ENCODE measurements at places on chromosomes 5 and 9.
A peak's percentile ranks its signal among the peaks of the same experiment; 100 is the strongest.

GRCh38 chr5:158770506-158770905 lies 329.2 kb downstream of the EBF1 start:
- DNase-seq, result no peak

GRCh38 chr5:10573487-10574145 lies 9.7 kb downstream of the ANKRD33B start:
- DNase-seq, result no peak

GRCh38 chr5:143205386-143205785 lies 198.1 kb downstream of the NR3C1 start:
- DNase-seq, result no peak

GRCh38 chr5:1881731-1882336 lies 891 bp downstream of the IRX4 start:
- no peak for DNase-seq

DNA sequence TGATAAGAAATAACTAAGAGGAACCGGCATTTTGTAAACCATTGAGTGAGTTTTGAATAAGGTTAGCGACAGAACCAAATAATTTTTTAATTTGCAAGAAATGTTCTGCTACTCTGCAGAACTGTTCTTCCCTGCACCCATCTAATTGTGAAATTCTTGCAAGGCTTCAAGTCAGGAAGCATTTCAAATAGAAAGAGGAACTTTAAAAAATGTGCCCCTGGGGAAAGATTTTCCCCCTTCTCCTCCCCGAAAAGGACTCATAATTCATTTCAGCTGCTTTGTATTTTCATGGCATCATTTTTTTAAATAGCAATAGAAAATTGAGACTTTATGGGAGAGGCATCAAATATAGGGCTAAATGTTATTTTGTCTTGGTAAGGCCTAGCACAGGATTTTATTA lies 180.9 kb upstream of the ANKRD55 start:
- peak; percentile 33 for DNase-seq

DNA sequence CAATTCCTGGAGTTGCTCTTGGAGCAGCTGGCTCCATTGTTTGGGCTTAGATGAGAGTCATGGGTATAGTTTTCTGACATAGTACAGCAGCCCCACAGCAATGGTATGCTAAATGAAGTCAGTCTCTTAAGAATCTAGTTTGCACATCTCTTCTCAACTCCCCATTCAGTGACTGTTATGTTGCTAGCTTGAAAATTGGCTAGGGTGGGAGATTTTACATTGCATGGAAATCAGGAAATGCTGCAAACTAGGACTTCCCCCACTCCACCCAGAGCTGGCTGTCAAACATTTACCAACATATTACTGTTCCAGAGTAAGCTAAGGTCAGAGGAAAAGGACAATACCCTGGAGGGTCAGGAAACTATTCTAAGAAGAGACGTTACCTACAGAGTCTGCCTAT lies 17.6 kb upstream of the FCHO2 start:
- no peak for DNase-seq

DNA sequence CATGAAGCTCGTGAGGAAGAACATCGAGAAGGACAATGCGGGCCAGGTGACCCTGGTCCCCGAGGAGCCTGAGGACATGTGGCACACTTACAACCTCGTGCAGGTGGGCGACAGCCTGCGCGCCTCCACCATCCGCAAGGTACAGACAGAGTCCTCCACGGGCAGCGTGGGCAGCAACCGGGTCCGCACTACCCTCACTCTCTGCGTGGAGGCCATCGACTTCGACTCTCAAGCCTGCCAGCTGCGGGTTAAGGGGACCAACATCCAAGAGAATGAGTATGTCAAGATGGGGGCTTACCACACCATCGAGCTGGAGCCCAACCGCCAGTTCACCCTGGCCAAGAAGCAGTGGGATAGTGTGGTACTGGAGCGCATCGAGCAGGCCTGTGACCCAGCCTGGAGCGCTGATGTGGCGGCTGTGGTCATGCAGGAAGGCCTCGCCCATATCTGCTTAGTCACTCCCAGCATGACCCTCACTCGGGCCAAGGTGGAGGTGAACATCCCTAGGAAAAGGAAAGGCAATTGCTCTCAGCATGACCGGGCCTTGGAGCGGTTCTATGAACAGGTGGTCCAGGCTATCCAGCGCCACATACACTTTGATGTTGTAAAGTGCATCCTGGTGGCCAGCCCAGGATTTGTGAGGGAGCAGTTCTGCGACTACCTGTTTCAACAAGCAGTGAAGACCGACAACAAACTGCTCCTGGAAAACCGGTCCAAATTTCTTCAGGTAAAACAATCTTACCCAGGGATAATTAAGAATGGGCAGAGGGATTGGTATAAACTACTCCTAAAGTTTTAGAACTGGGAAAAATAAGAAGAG lies 12.9 kb downstream of the ITGA1 start:
- DNase-seq, result no peak

- DNase-seq, result no peak
Measured at GRCh38 chr9:70580606-70581195, 166.2 kb upstream of the KLF9 start.

GRCh38 chr5:112628214-112628980 lies 109.3 kb upstream of the APC start:
- DNase-seq, result no peak

- no peak for DNase-seq
Measured at GRCh38 chr5:121182788-121183490, 668.7 kb upstream of the FTMT start.

GRCh38 chr5:35122819-35123218 lies 75.1 kb upstream of the AGXT2 start:
- DNase-seq, result no peak

- DNase-seq, result no peak
Measured at GRCh38 chr9:113533335-113534225, 70.1 kb downstream of the RGS3 start.

DNA sequence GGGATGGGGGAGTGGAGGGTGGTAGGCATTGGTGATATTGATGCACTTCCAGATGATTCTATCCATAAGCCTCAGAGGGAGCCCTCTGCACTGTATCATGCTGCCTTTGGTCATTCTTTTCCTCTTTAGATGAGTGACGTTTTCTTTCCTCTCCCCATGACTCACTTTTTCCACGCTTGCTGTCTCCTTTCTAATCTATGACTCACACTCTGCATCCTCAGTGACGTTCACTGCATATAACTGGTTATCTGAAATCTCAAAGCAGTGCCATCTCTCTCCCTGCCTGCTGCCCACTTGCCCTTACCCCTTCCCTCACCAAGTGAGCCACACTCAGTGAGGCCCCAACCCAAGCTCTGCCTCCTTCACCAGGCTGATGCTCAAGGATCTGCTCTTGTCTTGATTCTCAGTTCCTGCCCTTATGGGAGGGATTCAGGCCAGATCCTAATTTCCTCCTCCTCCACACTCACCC lies 31.6 kb downstream of the PTGS1 start:
- DNase-seq, result no peak

DNA sequence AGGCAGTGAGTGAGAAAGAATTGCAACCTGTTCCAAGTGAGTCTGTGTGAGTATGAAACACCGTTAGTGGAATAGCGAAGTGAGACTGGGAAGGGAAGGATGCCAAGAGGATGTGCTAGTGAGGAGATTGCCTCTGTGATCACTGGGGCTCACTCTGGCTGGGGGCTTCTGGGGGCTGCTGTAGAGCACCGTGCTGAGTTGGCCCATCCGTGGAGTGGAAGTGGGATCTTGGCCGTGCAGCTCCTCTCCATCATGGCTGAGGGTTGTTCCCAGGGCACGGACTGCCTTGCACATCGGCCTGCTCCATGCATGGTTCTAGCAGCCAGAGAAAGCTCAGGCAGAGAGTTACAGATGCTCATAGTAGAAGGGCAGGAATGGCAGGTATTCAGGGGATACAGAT lies 236.1 kb downstream of the AGTPBP1 start:
- DNase-seq, result no peak

DNA sequence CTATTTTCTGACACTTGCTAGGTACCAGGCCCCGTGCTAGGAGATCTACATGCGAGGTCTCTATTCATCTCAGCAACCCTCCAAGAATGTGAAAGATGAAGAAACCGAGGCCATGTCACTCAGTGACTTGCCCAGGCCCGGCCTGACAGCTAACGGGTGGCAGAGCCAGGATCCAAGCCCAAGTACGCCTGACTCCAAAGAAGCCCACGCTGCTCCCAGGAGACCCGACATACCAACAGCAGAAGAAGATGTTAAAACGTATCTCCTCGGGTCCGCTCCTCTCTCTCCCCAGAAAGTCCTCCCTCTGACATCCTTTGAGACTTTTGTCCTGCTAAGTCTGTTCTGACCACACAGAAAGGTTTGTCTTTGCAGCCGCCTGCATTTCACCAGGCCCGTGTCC lies 65.2 kb downstream of the CRB2 start:
- DNase-seq, result no peak

GRCh38 chr9:1956958-1957357 lies 58.2 kb upstream of the SMARCA2 start:
- no peak for DNase-seq

DNA sequence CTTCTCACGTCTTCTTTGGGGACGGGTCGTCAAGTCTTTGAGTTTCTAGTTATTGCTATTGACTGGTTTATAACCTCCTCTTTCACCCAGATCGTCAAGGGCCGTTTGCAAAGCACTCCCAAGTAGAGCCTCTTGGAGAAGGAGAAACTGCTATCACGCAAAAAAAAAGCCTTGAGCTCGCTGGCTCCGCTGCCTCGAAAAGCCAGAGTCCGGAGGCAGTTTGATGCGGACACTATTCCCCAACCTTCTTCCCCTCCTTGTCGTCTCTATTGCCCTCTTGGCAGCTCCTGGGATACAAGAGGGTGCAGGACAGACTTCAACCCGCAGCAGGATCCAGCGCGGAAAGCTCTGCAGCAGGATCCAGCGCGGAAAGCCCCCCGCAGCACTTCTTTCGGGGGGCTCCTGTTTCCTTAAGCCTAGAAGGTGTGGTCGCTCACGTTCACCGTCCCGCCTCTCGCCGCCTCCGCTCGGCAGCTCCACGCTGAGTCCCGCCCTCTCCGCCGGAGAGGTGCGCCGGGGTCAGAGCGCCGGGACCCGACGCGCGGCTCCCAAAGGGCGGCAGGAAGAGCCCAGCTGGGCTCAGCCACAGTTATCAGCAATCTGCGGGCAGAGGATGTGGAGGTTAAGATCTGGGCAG lies at the start of gene PCDHAC1:
Gene PCDHAC1 (plus strand): TSS at position 494 of the 637 bp plus-strand sequence. CDS start 594 bp downstream, outside the sequence.
- DNase-seq, result no peak

DNA sequence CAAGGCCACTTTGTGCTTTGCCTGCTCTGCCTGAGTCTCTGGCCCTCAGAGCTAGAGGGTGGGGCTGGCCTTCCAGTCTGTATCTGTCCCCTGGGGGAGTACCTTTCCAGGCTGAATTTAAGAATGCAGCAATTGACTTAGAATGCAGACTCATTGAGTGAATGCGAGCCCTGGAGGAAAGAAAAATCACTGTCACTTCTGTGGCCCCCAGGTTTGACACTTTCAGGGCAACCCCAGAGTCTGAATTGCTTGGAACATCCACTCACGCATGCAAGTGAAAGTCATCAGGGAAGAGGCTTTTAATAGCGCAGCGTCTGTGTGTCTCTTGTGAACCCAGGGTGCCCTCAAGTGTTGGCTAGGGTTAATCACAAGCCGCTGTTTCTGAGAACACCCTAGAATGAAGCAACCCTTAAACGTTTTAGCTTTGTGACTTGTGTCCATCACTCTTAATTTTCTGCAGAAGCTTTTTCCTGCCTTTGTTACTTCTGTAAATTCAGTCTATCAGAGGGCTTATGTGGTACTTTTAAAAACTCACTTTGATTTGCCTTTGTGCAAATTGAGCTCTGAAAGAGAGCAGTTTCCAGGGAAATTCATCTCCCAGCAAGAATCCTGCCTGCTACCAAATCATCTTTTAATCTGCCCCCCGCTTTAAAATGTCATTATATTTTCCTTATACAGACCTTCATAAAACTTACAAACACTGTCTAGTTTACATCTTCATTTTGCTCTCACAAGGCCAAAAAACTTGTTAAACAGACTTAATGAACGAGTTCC lies 146.8 kb upstream of the IQGAP2 start:
- peak; percentile 78 for DNase-seq

DNA sequence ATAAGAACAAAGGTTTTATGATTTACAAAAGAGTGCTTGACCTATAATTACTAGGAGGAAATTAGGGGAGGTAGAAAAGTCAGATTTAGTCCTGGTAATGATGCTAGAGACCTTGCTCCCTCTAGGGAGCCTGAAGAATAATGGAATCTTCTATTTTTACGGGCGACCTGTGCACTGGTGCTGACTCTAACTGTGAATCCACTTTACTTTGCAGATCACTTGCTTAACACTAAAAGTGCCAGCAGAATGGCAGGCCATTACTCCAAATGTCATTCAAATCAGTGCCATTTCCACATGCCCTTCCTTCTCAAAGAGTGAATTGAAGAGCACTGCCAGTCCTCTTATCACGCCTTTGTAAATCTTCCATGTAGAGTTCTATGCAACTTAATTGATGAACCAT lies 359.4 kb upstream of the ARRDC3 start:
- DNase-seq, result no peak

DNA sequence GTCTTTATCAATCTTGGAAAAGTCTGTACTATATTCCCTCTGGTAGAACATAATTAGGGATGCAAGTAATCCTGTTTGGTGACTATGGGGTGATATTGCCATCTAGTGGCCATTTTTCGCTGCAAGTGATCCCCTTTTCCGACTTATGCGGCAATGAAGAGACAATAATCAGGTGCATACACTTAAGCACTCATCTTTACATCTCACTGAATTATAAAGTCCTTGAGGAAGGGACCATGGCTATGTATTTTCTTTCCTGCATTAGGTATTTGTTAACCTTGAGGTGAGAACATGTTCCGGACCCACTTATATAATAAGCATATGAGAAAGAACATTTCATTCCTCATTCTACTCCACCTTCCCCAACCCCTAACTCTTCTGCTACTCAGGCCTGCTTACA lies 19.6 kb upstream of the LIX1 start:
- no peak for DNase-seq

DNA sequence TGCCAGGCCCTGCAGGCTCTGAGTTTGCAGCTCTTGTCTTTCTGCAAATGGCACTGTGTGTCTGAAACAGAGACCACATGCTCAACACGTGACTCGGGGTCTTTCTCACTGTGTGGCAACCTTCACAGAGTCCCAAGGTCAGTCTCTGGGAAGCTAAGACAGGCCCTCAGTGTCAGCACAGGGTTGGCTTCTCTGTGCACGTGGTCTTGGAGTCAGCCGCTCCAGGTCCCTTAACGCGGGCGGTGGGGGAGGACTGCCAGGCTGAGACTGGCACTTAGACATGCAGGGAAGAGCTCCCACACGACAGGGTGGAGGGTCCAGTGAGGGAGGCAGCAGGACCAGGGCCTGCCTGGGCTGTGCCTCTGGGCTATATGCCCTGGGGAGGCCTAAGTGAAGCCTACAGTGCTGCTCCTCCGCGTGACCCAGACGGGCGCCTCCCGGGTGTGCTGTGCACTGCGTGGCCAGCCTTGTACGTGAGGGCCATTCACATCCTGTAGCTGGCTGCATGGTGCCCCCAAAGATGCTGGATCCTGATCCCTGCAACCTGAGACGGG lies 76.8 kb downstream of the ADAMTS2 start:
- no peak for DNase-seq
